T-helper 17 cell (primary cell): ENCODE measurements at places on chromosomes 12 and 14. TPM values are rescaled to one million over a fixed set of nuclear protein-coding genes. Genes with fewer than 3 reads are reported as not detected.

The FAR2 gene
- 6.6 TPM for total RNA-seq

The RNASE8 gene
- total RNA-seq, result not detected

The RNF34 gene
- total RNA-seq, result 63.8 TPM

The FAM90A1 gene
- total RNA-seq, result not detected

The PSMA6 gene
- total RNA-seq, result 115 TPM

The HAL gene
- 2.3 TPM for total RNA-seq

The FGF23 gene
- not detected for total RNA-seq

The HNRNPA1 gene
- total RNA-seq, result 1,531 TPM

The BCL7A gene
- 2.6 TPM for total RNA-seq

The TEDC1 gene
- total RNA-seq, result 361 TPM

The IGF1 gene
- total RNA-seq, result not detected

The SERPINA5 gene
- total RNA-seq, result not detected

The PMCH gene
- not detected for total RNA-seq

The TDRD9 gene
- 1.0 TPM for total RNA-seq

The LUM gene
- not detected for total RNA-seq

DNA sequence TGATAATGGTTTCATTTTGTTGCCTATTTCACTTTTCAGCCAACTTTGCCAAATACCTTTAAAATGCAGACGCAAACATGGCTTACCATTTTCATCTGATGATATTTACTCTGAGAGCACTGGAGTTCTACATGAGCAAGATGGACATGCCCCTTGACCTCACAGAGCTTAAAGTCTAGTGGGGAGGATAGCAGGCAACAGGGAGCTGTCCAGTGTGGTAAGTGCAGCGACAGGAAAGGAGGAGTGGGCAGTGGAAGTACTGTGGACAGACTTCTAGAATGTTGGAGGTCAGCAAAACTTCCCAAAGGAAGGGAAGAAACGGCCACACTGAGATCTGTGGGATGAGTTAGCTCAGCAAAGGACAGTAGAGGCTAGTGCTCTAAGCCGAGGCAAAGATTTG, 25.3 kb downstream of the LRIG3 start:
- no peak for DNase-seq

- no peak for DNase-seq
These were observed 295.4 kb downstream of the FSCB start for GRCh38 chr14:44211718-44212117.

- DNase-seq, result no peak
These were observed 27.0 kb downstream of the GPR135 start for GRCh38 chr14:59438195-59438647.

GRCh38 chr14:105398726-105399465, 558 bp downstream of the TEX22 start:
- no peak for DNase-seq

- peak; percentile 8 for DNase-seq
These were observed 988 bp upstream of the TMEM263 start for GRCh38 chr12:106954462-106955376.

DNA sequence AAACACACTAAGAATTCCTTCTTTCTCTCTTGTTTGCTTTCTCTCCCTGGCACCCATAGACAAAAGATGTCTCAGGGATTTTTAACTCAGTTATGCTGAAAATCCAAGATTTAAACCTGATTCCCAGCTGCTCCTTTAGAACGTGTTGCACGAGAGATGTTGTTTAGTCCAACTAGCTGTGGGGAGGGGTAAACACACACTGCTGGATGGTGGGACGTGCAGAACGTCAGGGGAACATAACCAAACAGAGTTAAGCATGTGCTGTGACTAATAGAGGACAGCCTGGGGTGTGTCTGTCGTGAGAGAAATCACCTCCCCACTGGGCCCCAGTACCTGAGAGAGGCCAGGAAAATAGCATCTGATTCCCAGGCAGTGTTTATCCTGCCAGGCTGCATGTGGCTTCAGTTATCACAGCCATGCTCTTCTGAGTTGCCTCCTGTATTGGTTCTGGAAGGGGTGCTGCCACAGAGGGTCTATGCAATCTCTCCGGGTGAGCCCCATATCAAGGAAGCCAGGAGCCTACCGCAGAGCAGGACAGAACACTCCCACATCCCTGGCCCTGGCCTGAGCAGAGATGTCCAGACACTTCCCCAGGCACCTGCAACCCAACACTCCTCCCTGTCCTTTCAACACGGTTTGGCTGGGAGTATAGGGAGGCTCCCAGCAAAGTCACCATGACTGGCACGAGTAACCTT, 112.7 kb upstream of the EGLN3 start:
- no peak for DNase-seq

DNA sequence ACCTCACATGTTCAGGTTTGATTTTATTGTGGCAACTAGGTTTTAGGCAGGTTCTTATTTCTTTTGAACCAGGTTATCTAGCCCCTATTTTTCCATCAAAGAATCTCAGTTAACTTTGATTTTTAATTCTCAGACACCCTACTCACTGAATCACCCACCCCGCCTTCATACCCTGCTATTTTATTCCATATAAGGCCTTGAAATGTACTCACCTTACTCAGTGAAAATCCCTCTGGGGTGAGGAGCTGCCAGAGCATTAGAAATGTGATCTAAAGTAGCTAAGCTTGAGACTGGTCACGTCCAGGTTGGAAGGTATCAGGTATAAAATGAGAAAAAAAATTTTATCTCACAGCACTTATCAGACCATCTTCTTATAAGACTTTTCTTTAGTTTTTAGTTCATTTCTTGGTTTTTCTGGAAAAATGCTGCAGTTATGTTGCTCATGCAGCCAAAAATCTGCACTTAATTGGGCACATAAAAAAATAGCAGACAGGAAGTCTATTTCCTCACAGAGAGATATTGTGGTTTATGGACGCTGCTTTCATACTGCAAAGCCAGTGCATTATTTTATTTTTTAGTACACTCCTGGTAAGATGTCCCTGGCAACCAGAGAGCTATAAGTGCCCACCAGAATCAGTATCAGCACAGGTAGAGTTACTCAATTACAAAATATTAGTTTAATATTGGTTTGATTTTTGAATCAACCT, 101.5 kb upstream of the CCDC91 start:
- DNase-seq, result no peak

- no peak for DNase-seq
These were observed 71.7 kb downstream of the IPO8 start for GRCh38 chr12:30624009-30624408.

GRCh38 chr12:93441081-93441616, 598 bp downstream of the UBE2N start:
- DNase-seq, result peak; percentile 17

DNA sequence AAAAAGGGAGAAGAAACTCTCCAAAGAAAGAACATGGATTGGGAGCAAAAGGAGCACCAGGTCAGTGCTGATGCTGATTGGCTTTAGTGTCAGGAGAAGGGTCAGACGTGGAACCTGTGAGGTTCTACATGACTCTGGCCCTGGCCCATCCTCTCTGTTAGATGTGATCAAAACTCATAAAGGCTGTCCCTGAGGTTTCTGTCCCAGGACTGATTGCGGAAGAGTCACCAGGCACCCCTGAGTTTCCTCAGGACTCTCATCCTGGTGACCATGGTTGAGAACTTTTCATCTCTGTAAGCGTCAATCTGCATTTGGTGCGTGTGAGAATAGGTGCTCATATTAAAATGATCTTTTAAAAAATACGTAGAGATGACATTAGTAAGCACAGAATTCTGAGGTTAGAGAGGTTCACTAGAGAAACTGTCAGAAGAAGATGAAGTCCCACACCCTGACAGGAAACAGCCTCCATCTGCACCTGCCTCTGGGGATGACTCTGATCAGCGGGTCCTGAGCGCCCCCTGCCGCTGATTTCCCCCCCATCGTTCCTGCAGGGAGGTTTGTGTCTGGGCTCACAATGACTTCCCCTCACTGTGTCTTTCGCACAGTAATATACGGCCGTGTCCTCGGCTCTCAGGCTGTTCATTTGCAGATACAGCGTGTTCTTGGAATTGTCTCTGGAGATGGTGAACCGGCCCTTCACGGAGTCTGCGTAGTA, 741.8 kb downstream of the TMEM121 start:
- DNase-seq, result peak; percentile 20

- no peak for DNase-seq
These were observed 34.5 kb upstream of the RIC8B start for GRCh38 chr12:106739815-106740530.

DNA sequence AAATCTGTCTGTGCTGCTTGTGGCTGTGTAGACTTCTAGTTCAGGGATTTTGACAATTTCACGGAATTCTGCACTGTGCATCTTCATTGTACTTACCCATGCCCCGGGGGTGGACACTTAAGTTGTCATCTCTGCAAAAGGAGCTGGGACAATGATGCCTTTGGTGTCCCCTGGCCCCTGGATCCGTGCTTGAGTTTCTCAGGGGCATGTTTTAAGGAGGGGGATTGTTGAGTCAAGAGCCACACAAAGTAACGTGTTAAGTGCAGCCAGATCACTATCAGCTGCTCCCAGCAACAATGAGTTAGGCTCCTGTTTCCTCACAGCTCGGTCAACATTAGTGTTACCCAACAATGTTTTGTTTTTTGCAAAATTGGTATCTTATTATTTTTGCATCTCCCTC, 305.0 kb upstream of the DIO3 start:
- no peak for DNase-seq

DNA sequence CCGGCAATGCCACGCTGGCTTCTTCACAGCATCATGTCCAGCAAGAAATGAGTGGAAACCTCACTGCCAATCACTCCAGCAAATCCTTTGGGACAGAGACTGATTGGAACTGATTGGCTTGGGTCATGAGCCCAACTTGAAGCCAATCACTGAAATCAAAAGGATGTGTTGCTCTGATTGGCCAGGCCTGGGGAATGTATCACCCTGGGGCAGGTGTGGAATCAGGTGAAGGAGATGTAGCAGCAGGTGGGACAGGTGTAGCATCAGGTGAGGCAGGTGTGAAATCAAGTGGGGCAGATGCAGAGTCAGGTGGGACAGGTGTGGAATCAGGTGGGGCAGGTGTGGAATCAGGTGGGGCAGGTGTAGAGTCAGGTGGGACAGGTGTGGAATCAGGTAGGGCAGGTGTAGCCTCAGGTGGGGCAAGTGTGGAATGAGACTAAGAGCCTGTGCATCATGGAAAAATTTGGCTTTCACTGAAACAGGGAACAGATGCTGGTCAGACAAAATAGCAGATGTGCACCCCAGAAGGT, 206.4 kb downstream of the SLC15A4 start:
- DNase-seq, result no peak

DNA sequence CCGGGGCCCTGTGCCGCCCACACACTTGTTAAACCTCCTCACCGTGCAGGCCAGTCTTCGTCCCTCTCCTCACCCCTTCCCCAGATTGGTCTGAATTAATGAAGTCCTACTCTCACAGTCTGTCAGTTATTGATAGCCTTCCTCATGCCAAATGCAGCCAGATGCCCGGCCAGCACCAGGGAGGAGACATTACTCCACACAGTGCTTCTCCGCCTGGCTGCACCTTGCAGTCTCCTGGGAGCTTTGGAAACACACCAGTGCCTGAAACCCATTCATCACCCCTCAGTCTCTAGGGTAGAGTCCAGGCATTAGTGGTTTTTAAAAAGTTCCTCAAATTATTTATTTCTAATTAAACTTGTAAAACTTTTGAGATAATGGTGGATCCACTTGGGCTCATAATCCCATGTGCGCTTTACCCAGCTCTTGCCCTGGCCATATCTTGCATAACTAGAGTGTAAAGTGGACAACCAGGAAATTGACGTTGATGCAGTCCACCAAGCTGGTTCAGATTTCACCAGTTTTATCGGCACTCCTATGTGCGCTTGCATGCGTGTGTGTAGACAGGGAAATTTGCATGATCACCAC, 38.2 kb upstream of the TSPAN9 start:
- DNase-seq, result no peak

DNA sequence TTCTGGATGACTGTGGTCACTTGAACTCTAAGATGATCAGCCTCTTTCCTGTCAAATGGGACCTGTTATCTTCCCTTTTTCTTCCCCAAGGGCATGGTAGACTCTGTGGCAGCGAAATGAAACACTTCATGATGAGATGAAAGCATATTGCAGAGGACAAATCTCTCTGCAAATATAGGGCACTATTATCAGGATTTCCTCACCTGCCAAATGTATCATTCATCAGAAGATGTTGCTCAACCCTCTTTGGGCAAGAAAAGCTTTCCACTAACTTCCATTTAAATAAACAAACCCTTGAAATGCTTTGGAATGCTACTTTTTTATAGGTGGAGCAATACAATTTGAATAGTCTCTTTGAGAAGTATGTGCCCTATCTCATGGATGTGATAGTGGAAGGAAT, 105.0 kb downstream of the DNAH10 start:
- no peak for DNase-seq

GRCh38 chr12:114274131-114274530, 131.8 kb downstream of the TBX5 start:
- DNase-seq, result no peak

DNA sequence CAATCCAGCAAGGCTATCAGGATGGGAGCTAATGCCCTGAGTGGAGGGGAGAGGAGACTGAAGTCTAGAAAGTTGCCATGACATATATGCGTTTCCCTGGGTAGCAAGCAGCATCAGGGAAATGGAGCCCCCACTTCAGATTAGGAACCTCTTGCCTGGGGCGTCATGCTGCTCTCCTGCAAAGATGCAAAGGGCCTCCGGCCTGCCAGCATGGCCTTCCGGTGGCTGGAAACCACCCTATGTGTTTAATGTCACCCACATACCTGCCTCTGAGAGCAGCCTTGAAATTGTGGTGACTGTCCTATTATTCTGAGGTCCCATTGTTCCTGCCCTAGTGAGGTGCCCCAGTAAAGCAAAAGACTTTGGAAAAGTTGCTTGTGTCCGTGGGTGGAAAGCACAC, 10.0 kb upstream of the IFI27L2 start:
- DNase-seq, result no peak

DNA sequence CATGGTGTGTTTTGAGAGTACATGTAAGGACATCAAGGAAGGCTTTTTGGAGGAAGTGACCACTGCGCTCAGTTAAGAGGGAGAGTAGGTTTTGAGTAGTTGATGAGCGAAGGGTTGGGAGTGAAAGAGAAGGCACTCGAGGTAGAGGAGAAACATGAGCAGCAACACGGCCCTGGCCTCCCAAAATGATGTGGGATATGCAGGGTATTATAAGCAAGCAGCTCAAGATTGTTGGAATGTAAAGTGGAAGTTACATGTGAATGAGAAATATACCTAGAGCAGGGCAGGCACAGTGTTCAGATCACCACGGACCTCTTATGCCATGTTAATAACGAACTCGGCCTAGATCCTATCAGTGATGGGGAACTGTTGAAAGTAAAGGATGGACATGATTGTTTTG, 2.1 kb upstream of the ARHGDIB start:
- no peak for DNase-seq

DNA sequence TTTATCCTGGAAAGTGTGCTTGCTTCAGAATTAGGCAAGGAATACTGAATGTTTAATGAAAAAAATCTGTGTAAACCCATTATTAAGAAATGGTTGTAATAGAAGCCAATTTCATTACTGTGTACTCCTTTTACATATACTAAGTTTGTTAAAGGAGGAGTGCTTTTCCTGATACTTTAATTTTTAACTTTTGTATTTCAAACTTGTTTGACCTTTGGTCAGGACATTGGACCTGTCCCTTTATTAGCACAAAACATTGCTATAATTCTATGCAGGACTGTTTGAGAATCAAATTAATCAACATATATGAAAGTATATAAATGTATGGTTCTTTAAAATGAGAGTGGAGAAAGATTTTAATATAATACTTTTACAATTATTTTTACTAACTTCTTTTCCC, 659.6 kb downstream of the TMTC2 start:
- DNase-seq, result no peak
